ENCODE measurements at places on chromosomes 4 and X. TPM values are rescaled to one million over a fixed set of nuclear protein-coding genes. Genes with fewer than 3 reads are reported as not detected.

PCSK1N gene
- total RNA-seq: 14.0 TPM

RS1 gene
- not detected for total RNA-seq

FAM184B gene
- 0.75 TPM for total RNA-seq

DNA sequence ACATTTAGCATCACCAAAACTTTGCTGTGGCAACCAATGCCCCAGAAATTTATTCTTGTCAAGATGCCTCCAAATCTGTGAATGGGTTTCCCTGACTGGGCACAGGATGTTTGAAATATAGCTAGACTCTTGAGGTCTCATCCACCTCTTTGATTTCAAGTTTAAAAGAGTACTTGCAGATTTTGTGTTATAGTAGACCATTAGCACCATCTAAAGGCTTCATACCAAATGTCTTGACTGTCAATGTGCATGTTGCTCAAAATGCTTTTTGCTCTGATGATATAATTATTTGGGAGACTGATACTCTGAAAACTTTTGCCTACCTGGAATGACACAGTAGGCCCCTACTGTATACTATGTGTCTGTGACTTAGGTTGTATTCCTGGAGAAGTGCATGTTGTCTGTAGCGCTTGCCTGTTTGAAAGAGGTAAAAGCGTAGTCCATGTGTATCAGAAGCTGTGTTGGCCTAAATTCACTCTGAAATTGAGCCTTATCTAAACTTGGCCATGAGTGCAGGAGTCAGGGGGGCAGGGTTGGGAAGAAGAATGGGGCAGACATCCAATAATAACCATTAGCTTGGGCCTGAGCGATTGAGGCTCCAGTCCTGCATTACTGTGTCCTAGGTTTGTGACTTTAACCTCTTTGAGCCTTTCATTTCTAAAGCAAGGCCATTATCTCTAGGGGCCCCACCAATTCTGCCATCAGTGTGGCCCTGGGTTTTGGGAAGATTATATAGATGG is 33.8 kb downstream of the NDP start:
- H3K4me3 ChIP-seq: no peak overlapping the region
- H3K27me3 ChIP-seq: no peaks in the 10 kb centered on the region
- H3K4me1 ChIP-seq: no peaks in the 10 kb centered on the region
- H3K36me3 ChIP-seq: no peaks in the 10 kb centered on the region
- no peak overlapping the region for H3K27ac ChIP-seq
- no peak for DNase-seq

- H3K27me3 ChIP-seq: no peaks in the 10 kb centered on the region
- peak; percentile 41 for DNase-seq
- H3K36me3 ChIP-seq: no peaks in the 10 kb centered on the region
- no peaks in the 10 kb centered on the region for H3K4me1 ChIP-seq
- no peak overlapping the region for H3K4me3 ChIP-seq
These were observed 23.2 kb downstream of the PRPS2 start for GRCh38 chrX:12814420-12814819.

All from transverse colon (tissue), 4 donors.